NCI-H69 (cell line): ENCODE measurements at places on chromosomes 6 and 20.
A peak's percentile ranks its signal among the peaks of the same experiment; 100 is the strongest.

DNA sequence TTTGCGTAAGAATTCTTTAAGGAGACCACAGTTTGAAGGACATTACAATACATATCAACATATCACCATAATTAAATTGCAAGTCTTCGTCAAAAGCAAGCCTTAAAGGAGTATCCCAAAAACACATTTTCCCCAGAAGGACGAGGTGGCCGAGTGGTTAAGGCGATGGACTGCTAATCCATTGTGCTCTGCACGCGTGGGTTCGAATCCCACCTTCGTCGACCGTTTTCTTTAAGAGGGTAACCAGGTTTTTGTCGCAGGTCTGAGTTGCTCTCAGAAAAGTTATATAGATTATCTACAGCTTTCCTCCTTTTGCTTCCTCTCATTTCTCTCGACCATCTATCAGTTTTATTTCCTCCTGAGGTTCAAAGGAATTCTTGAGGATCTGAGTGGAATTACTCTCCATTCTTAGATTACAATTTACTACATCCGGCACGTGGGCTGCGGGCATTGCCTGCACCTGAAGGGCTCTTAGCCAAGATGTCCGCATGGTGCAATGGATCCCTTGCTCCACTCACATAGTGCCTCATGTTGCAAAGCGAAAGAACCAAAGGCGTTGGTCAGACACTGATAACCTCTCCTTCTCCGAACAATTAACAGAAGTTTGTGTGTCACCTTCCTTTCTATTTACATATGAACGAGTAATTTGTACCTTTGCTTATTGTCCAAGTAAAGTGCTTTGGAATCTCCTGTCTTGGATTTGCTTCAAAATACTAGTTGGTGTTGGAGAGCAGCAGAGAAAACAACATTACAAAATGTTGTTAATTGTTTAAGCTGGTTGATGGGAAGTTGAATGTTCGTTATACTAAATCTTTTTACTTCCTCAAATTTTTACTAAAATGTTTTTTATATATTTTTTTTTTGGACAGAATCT, 14.0 kb downstream of the POM121L2 start:
- DNase-seq: peak; percentile 59

- DNase-seq: no peak
Observed at GRCh38 chr6:110538416-110539160, 62.2 kb upstream of the SLC22A16 start.

- no peak for DNase-seq
Observed at GRCh38 chr6:101400326-101401135, 7.0 kb downstream of the GRIK2 start.

DNA sequence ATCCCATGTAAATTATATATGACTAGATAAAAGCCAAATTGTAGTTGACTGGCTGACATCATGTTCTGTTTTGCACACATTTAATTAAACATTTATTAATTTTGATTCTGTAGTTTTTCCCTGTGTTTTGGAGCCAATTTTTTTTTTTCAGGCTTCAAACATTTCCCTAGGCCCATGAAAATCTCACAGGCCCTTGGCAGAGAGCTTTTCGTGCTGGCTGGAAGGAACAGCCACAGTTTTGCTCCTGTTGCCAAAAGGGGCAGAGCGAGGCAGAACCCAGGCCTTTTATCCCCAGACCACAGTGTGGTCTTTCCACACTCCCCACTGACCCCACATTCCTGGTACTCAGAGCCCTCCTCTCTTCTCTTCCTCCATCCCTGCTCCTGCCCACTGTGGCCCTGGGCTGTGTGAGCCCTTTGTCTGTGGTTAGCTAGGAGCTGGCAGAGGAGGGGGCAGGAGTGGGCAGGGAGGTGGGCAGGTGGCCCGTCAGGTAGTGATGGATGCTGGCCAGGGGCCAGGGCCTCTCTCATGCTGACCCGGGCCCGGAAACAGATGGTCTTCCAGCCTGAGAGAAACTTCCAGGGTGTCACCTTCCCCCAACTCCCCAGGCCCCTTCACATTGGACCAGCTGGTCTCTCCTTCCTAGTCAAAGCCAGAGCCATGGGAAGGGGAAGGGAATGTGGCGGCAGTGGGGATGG, 19.4 kb upstream of the CCM2L start:
- peak; percentile 97 for DNase-seq

- DNase-seq: peak; percentile 13
Observed at GRCh38 chr6:30887901-30888815, 3.8 kb downstream of the DDR1 start.

GRCh38 chr20:48460681-48461080, 367.1 kb downstream of the PREX1 start:
- no peak for DNase-seq

DNA sequence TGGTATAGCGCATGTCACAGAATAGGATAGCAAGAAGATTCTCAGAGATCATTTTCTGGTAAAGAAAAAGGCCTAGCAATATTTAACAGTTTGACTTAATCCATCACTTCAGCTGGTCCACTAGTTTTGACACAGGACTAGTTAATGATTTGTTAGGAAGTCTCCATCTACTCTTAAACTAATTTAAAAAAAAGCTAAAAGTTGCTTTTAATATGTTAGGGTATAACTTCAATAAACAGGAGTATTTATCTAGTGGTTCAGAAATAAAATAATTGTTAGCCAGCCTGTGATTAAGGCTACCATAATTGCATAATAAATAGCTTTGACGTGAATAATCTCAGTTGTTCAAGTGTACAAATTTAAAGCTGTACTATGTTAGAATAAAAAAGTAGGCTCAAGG, 195.6 kb downstream of the FUT9 start:
- peak; percentile 46 for DNase-seq

DNA sequence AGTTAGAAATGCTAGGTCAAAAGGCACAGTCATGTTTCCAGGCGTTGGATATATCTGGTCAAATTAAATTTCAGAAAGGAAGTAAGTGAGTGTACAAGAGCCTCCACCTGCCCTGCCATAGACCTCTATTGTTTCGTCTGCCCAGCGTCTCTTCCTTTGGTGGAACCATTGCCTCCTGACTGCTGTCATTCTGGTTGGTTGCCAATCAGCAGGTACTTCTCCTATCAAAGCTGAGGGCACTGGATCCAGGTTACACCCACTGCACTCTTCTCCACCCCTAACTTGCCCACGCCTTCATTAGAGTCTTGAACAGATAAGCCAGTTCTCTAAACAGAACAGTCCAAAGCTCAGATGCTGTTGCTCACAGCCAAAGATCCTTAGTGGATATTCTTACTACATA, 2.6 kb upstream of the WFDC5 start:
- DNase-seq: peak; percentile 43

- DNase-seq: no peak
Observed at GRCh38 chr20:54608039-54608745, 132.8 kb downstream of the DOK5 start.

DNA sequence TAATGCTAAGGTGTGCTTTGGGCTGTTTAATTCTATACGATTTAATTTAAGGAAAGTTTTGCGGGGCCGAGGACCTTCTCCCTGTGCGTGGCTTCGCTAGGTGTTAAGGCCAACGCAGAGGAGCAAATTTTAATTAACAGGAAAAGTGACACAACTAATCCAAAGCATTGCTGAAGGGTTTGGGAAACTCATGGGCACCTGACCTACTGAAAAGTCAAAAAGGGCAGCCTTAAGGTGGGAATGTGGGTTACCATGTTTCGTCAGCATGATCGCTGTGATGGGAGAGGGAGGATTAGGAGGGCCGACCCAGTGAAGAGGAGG, 415 bp upstream of the CUL9 start:
- DNase-seq: no peak

- DNase-seq: no peak
Observed at GRCh38 chr6:74609871-74610270, 596.0 kb downstream of the COL12A1 start.

GRCh38 chr6:72374857-72375256, 247.0 kb upstream of the KCNQ5 start:
- DNase-seq: peak; percentile 73

- peak; percentile 35 for DNase-seq
Observed at GRCh38 chr6:1786455-1787453, 177.0 kb downstream of the FOXC1 start.

DNA sequence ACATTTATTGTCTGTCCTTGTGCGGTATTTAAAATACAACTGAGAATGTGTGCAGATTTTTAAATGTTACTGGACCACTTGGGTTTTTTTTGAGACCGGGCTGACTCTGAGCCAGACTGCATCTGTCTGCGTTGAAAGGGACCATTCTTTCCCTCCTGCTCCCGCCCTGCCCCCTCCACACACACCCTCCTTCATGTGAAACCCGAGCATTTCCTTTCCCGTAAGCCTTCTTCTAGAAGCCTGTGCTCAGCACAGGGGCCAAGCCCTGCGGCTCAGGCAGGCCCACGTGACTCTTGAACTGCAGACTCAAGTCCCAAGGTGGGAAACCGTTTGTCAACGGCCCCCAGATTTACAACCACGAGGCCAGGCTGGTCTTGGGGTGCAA, 82.7 kb upstream of the FOXC1 start:
- peak; percentile 44 for DNase-seq

DNA sequence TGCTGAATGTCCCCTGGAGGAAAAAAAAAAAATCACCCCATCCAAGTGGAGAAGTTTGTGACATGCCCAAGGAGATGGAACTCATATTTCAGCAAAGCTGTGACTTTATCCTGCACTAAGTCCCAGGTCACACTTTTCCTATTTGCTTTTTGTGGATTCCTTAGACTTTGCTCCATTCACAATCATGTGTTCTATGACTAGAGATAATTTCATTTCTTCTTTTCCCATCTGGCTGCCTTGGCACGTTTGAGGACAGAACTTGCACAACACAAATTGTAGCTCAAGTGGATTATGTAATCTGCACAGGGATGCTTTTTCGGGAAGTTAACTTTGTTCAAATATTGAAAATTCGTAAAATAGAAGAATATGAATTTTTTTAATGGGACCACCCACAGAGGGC, 100.7 kb upstream of the PTPN1 start:
- DNase-seq: no peak

DNA sequence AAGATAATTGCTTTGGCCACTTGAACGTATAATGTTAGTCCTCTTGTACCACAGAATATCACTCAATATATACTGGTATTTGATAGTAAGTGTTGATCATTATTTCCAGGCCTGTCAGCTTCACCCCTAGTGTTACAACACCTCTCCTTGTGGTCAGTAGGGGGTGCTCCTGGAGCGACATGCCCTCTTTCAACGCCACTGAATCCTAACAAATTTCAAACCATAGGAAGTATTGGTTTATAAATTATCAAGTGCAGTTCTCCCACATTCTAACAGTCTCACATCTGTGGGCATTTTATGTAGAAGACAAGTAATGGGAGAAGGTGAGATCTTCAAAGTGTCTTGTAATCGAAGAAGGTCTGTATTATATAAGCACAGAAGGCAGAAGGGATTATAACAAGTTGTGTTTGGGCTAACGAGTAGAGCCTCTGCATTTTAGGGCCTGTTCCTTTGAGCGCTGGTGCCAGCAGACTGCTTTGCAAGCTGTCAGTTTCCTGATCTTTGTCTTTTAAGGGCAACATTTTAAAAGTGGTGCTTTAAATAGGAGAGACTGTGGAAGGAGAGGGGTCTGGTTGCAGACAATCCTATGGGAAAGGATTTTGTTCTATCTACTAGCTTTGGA, 57.1 kb upstream of the CEP162 start:
- DNase-seq: peak; percentile 34

DNA sequence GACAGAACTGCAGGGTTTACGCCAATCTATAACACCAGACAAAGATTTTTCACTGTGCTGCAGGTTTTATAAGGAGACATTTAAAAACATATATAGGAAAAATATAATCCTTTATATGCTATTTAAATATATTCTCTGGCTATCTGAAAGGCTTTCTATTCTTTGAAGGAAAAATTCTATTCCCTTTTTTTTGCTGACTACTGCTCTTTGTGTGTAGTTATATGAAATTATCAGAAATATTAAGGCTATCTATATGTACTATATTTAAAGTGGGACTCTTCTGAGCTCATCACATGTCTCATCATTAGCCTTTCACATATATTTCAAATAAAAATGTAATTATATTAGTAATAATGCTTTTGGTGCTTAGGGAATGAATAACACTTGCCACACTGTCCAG, 930.7 kb downstream of the EYS start:
- DNase-seq: no peak

- no peak for DNase-seq
Observed at GRCh38 chr20:31570021-31570463, 35.0 kb upstream of the ID1 start.

GRCh38 chr6:122472022-122472340, 374 bp upstream of the SERINC1 start:
- DNase-seq: no peak

GRCh38 chr6:6803180-6803977, 214.9 kb downstream of the LY86 start:
- DNase-seq: no peak

GRCh38 chr20:437787-438486, 24.4 kb downstream of the TBC1D20 start:
- no peak for DNase-seq

DNA sequence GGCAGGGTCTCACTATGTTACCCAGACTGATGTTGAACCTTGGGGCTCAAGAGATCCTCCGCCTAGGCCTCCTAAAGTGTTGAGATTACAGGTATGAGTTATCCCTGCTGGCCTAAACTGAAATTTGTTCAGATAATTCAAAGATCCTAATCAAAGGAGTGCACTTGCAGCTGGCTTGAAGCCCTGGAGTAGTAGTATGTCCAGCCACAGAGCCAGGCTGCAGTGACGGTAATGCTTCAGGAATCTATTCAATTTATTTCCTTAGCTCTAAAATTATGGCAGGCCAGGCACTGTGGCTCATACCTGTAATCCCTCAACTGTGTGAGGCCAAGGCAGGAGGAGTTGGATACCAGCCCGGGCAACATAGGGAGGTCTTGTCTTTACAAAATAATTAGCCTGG, 1.4 kb upstream of the DDX43 start:
- DNase-seq: no peak

- peak; percentile 80 for DNase-seq
Observed at GRCh38 chr6:36519352-36519751, 27.9 kb downstream of the STK38 start.

DNA sequence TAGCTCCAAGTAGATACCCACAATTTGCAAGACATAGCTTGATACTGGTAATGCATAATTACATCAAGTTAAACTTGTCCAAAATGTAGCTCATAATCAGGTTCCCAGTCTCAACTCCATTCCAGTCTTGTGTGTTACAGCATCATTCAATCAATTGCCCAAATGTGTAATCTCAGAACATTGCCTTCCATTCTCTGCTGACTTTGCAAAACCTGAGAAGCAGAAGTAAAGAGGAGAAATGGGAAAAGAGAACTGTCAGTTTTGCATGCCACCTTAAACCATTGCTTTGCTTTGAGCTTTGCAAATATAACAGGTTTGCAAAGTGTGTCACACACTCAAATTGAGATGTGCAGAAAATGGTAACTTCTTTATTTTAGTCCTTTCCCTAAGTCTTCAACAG, 40.3 kb upstream of the CNKSR3 start:
- DNase-seq: no peak

DNA sequence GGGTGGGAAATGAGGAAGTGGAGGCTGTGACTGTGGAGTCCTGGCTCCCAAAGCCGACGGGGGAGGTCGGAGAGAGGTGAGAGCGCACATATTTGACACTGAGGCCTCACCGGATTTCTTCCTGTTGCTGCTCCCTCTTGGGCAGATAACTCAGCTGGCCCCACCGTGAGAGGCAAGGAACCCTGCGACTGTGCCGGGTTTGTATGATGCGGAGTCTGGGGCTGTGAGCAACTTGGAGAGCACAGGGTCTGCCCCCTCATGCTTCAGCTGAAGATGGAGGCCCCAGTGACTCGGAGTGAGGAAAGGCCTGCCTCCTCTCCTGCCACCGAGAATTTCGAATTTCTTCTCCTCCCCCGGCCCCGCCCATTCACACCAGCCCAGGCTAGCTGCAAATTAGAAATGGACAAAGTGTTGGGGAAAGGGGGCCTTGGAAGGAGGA, 160.6 kb downstream of the GRM4 start:
- DNase-seq: no peak

- DNase-seq: no peak
Observed at GRCh38 chr20:48763216-48763914, 64.4 kb downstream of the PREX1 start.
